Substantia nigra (tissue), 51 donors: ENCODE measurements at places on chromosomes 13 and 19.

- DNase-seq: no peak
Measured at GRCh38 chr13:110107568-110108347, 199.2 kb downstream of the COL4A1 start.

GRCh38 chr13:29050719-29051118, 230.6 kb downstream of the MTUS2 start:
- DNase-seq: no peak

DNA sequence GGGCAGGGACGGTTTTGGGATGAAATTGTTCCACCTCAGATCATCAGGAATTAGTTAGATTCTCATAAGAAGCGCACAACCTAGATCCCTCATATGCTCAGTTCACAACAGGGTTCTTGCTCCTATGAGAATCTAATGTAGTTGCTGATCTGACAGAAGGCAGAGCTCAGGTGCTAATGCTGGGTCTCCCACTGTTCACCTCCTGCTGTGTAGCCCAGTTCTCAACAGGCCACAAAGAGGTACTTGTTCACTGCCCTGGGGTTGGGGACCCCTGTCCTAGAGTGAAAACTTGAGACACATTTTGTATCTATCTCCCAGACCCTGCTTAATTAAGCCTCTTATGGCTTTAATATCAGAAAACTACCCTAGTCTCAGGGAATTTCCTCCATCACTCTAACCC, 966.0 kb downstream of the PCDH17 start:
- DNase-seq: no peak

DNA sequence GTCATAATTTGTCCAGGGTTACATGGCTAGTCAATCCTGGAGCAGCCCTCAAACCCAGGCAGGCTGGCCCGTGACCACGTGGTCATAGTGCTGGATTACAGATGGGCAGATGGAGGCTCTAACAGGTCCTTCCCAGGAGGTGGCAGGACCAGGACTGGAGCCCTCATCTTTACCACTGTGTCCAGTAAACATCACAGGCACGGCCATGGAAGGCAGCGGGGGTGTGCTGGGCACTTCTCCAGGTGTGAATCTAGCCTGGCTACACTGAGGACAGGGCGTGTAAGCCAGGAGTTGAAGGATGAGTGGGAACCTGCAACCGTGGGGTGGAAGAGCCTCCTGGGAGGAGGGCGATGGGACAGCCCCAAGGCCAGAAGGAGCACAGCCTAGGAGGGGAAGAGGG, 6.1 kb downstream of the CIC start:
- no peak for DNase-seq

DNA sequence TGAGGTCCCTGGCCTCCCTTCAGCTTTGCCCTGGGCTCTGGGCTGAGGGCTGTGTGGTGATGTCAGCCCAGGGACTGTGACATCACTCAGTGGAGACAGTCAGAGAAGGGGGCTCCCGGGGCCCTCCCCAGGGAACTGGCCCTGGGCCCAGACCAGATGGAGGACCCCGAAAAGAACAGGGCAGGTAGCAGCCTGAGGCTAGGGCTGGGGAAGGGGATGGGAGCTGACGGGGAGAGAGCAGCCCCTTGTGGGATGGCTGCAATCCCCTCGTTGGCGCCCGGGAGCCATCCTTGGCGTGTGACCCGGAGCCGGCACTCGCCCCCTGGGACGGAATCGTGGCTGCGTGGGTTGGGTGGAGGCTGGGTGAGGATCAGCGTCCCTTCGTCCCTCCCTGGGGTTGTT, 13.6 kb downstream of the CSNK1G2 start:
- DNase-seq: no peak

GRCh38 chr13:84208246-84208910, 326.1 kb upstream of the SLITRK1 start:
- no peak for DNase-seq

GRCh38 chr13:89846926-89847585, 1500.4 kb upstream of the MIR17HG start:
- DNase-seq: no peak

GRCh38 chr13:85332615-85333014, 466.6 kb downstream of the SLITRK6 start:
- DNase-seq: no peak

DNA sequence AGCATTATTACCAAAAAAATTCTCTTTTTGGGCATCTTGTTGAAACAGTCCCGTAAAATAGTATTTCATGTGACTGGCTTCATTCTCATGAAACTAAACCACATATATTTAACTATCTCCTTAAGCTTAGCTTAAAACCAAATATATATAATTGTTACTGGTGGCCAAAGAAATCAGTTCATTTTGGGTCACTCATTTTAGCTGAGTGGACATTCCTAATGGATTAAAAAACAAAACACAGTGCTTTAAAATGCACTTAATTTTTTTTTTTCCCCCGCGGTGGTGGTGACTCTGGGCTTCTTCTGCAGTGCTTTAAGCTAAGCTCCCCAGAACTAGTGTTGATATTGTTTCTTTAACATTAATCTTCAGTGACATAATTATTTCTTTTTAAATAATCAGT, 540.1 kb downstream of the GPC6 start:
- DNase-seq: no peak

- DNase-seq: no peak
Measured at GRCh38 chr13:48093588-48093987, 1.3 kb downstream of the MED4 start.
